T-helper 17 cell (primary cell): ENCODE measurements at places on chromosomes 11 and 22. TPM values are rescaled to one million over a fixed set of nuclear protein-coding genes. Genes with fewer than 3 reads are reported as not detected.

Gene OR56A3
- not detected for total RNA-seq

Gene CHRM4
- total RNA-seq: 4.3 TPM

Gene GSTT2
- not detected for total RNA-seq

Gene CARD16
- 55.4 TPM for total RNA-seq

Gene MARK2
- 53.5 TPM for total RNA-seq

Gene OR4B1
- not detected for total RNA-seq

Gene BLID
- total RNA-seq: not detected

Gene VPREB1
- not detected for total RNA-seq

Gene CHADL
- 3.5 TPM for total RNA-seq

Gene CDCA5
- total RNA-seq: 0.37 TPM

Gene HPX
- 0.47 TPM for total RNA-seq

DNA sequence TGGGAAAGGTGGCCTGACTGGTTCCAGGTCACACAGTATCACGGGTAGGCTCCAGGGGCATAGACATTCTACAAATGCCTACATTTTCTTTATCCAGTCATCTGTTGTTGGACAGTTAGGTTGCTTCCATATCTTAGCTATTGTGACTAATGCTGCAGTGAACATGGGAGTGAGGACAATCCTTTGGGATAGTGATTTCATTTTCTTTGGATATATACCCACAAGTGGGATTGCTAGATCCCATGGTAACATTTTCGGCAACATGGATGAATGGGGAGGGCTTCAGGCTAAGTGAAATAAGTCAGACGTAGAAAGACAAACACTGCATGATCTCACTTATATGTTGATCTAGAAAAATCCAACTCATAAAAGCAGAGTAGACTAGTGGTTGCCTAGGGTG is 744.3 kb downstream of the NTM start:
- no peak for DNase-seq

DNA sequence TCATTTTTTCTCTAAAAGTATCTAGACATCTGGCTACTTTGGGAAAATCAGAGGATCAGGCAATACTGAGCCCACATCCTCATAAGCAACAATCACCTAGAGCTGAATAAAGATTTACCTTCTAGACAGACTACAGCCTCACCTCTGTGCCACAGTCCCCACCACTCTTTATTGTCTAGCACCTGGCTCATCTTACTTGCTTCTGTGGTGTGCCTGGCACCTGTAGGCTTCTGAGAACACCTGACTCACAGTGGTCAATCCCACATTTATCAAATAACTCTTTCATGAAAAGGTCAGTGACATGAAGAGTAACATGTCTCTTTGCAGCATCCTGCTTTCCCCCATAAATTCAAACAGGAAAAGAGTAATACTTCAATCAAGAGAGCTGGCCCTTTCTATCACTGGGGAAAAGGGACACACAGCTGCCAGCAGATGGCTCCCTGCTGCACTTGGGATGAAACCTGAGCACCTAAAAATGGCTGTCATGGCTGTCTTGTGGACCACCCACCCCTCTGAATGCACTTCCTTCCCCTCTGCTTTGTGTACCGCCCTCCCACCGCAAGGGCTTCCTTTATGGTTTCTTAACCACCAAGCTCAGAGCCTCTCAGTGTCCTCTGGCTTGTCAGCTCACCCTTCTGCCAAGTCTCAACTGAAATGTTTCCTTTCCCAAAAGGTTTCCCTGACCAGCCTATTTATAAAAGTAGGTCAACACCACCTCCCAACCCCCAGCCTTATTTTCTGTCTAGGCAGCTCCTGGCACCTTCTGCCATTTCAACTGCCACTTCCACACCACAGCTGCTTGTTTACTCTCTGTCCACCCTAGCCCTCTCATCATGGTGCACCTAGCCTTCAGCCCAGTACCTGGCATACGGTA is 9.3 kb downstream of the TFIP11 start:
- DNase-seq: peak; percentile 39

DNA sequence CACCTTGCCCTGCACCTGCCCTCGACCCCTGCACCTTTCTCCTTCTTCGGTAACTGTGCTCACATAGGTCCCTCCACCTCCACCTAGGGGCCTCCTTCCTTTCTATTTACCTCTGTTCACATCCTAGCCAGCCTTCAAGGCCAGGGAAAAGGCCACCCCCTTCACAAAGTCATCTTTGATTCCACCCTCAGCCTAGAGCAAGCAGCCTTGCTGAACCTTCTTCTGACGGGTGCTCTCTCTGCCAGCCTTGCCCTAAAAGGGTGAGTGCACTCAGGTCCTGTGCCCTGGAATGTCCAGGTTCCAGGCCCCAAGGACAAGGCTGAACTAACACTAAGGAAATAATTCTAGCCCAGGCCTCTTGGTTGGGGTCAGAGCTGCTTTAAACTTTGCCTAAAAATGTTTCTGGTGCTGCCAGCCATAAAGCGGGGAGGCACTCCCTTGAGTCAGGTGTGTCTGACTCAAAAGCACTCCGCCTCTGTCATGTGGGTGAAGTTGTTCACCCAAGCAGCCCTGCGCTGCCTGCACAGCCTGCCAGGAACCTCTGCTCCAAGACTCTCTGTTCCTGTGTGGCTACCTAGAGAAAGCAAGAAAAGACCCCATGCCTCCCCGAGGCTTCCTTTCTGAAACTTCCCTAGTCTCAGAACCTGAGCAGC is 9.2 kb upstream of the FAM83F start:
- no peak for DNase-seq

- DNase-seq: no peak
These were observed 15.0 kb downstream of the NAP1L4 start for GRCh38 chr11:2977113-2977512.

- DNase-seq: no peak
These were observed 15.8 kb downstream of the CYB5R2 start for GRCh38 chr11:7657306-7658025.

DNA sequence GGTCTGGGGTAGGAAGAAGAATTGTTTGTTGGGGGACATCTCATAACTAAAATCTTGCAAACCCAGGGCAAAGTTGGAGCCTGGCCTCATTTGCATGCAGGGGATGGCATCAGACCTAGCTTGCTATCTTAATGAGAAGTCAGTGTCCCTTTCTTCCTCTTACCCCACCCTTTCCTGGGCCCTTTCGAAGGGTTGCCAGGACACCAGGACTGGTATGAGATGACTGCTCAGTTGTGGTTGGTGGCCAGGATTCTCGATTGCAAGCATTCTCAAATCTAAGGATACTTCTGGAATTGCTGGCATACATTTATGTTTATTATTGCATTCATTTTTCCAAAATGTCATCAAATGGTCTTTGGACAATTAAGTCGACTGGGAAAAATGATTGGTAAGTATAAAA is 131.0 kb downstream of the SLC1A2 start:
- no peak for DNase-seq

DNA sequence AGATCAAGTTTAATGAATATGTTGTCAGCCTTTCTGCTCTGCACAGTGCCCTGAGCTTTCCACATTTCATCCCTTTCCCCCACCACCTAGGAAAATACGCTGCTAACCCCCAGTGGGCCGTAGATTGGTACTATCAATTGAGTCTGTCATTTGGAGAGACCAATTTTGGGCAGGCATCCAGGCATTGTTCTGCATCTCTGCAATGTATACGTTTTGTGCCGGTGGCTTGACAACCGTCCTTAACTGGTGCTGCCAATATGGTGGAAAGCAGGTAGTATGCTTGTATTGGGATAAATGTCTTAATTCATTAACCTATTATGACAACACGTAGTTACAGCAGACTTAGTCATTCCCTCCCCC is 1.3 kb downstream of the ELMOD1 start:
- no peak for DNase-seq

DNA sequence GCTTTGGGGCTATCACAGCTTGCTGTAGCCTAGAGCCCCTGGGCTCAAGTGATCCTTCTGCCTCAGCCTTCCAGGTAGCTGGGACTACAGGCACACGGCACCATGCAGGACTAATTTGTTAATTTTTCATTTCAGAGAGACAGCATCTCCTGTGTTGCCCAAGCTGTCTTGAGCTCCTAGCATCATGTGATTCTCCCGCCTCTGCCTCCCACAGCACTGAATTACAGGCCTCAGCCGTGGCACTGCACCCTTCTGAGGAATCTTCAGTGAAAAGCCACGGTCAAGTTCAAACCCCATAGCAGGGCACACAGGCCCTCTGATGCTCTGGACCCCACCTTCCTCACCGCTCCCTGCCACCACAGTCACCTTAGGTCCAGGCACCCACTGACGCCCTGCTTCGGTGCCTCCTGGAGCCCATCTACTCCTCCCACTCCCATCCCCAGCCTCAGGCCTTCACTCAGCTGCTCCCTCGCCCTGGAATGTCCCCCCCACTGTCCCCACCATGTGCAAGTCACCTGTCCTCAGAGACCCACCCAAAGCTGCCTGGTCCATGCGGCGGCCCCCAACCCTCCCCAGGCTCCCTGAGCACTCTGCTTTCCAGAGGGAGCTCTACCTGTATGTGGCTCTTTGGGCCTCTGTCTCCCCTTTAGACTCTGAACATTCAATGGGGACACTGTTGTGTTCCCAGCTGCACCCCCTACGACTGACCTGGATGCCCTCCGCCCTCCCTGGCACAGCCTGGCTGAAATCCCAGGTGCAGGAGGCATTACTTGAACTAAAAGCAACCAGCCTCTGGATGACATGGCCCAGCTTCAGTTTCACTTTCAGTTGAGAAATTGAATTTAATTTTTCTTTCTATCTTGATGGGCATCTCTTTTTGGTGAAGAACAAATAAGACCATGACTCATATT is 1.6 kb downstream of the APOL2 start:
- DNase-seq: no peak

DNA sequence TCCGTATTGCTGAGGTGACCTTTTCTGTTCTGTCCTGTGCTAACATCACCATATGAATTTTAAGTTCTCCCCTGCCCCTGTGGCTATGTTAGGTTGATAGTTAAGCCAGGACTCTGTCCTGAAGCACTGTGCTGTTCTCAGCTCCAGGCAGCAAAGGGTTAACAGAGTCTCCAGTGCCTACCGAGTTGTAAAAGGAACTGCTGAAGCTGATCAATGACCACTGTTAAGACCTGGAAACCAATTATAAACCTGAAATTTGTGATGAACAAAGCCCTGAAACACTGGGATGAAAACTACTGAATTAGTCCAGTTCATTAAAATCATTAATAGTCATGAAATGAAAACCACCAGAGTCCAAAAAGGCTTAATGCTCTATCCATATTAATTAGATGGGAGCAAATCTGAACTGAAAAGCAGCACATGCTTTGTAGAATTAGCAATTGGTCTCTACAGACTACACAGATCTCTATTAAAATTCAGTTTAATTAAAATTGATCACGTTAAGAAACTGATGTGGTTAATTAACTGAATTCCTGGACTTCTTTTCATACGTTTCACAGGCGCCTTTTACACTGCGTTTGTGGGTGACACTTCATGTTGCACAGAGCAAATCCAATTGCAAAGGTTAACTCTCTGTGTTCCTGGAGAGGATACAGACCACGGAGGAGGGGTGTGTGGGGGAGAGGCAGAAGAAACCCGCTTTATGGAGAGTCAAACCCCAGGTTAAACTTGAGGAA is 188.5 kb upstream of the MPPED2 start:
- DNase-seq: no peak

- no peak for DNase-seq
These were observed 7.7 kb downstream of the PITPNB start for GRCh38 chr22:27911330-27911729.

GRCh38 chr22:19783586-19784383 is 23.2 kb downstream of the TBX1 start:
- no peak for DNase-seq

DNA sequence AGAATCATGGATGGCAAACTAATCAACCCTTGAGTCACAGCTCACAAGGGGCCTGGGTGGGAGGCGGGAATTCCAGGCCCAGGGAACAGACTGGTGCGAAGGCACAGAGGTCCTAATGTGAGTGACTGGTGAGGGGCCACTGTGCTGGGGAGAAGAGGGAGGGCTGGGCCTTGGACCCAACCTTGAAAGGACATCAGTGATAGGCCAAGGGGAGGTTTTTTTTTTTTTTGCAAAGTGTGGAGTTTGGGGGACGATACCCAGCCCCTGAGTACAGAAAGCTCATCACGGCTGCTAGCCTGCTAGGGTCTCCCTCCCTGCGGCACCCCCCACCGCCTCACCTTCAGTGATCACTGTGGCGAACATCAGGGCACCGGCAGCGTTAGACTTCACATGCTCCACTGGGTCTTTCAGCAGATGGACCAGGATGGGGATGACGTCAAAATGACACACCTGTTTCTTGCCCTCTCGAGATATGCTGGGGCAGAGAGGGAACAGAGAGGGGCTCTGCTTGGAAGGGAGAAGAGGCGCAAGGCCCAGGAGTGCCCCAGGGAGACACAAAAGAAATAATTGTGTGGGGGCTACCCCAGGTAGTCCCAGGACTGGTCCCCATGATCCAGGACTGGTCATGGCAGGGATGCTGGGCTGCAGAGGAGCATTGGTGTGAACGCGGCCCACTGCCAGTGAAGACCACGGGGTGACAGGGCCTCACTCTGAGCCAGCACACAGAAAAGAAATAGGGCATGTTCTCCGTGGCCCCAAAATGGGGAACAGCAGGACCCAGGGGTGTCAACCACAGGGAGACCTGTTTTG is 8.6 kb upstream of the GNAZ start:
- no peak for DNase-seq

- no peak for DNase-seq
These were observed 105.5 kb downstream of the C11orf87 start for GRCh38 chr11:109527496-109527895.

- no peak for DNase-seq
These were observed 19.7 kb downstream of the RAB30 start for GRCh38 chr11:83051760-83052671.

DNA sequence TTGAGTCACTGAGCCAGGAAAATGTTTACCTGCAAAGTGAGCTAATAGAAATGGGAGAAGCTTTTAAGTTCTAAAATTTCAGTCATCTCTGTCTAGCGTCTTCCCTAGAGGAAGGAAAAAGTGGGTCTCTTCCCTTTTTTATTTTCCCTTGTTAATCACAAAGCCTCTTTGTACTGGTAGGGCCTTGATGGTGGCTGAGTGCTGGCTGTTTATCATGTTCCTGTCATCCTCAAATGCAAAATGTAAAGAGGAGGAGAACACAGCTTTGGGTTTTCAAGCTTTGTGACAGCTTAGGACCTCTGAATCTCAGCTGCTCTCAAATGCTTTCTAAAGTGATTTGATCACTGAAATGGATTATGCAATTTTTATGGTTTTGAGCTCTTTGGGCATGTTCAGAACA is 222.0 kb downstream of the TMEM135 start:
- no peak for DNase-seq

DNA sequence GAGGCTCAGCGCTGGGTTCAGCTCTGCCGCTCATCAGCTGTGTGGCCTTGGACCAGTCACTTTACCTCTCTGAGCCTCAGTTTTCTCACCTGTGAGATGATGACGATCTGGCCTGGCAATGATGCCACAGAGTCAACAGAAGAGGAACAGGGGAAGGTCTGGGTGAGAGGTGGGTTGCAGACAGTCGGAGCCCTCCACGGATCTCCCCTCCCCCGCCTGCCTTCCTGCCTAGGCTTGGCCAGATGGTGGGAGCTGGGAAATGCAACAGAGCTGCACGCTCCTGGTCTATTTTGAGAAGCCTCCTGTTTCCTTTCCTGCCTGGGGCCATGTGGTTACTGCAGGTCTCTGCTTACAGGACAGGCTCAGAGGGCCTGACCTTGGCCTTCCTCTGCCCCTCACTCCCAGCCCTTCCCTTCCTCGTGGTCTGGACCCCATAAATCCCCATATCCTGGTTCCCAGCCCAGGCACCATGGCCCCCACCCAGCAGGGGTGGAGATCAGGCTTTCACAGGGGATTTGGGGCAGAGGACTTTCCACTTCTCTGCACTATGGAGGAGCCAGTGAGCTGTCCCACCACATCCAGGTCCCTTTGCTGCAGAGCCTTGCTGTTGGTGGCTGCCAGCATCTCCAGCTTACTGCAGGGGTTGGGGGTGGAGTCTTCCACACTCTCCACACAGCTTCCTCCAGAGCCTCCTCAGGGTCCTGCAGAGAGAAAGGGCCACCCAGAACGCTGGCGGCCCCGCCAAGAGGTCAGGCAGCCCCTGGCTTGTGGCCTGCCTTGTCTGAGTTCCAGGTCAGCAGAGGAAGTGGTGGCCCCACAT is 46.9 kb downstream of the C11orf96 start:
- no peak for DNase-seq
